ENCODE measurements at places on chromosomes 7 and 10. TPM values are rescaled to one million over a fixed set of nuclear protein-coding genes. Genes with fewer than 3 reads are reported as not detected.

NRAP gene
- not detected for total RNA-seq

AKR1C2 gene
- total RNA-seq: 34.4 TPM

NUTM2A gene
- 2.3 TPM for total RNA-seq

SPDYE2B gene
- not detected for total RNA-seq

DLX5 gene
- total RNA-seq: not detected

GRCh38 chr7:158004123-158004490 lies 583.5 kb downstream of the PTPRN2 start:
- H3K27me3 ChIP-seq: no peaks in the 10 kb centered on the region
- no peaks in the 10 kb centered on the region for H3K4me1 ChIP-seq
- no peak overlapping the region for H3K27ac ChIP-seq
- H3K36me3 ChIP-seq: no peaks in the 10 kb centered on the region
- no peak for DNase-seq
- no peak overlapping the region for H3K4me3 ChIP-seq

- H3K27ac ChIP-seq: no peak overlapping the region
- H3K27me3 ChIP-seq: no peaks in the 10 kb centered on the region
These were observed 2.4 kb upstream of the ESYT2 start for GRCh38 chr7:158831738-158832091.

- no peak overlapping the region for H3K27ac ChIP-seq
- DNase-seq: no peak
- no peaks in the 10 kb centered on the region for H3K27me3 ChIP-seq
- H3K4me1 ChIP-seq: no peaks in the 10 kb centered on the region
These were observed 178.3 kb upstream of the AUTS2 start for GRCh38 chr7:69419934-69420333.

DNA sequence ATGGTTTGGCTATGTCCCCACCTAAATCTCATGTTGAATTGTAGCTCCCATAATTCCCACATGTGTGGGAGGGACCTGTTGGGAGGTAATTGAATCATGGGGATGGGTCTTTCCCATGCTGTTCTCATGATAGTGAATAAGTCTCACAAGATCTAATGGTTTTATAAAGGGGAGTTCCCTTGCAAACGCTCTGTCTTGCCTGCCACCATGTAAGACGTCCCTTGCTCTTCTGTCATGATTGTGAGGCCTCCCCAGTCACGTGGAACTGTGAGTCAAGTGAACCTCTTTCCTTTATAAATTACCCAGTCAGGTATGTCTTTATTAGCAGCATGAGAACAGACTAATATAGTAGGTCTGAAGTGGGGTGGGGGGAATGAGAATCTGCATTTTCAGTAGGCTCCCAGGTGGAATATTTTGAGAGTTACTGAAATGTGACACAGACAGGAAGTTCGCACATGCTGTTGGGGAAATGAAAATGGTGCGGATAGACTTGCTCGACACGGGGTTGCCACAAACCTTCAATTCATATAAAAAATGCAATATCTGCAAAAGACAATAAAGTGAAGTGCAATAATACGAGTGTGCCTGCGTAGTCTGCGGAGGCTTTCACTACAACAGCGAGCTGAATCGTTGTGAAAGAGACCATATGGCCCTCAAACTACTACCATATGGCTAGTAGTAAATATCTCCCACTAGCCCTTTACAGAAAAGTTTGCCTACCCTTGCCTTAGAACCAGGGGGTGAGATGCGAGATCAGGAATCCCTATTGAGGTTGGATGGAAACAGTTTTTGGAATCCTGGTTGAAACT lies 166.1 kb downstream of the GRK5 start:
- no peak overlapping the region for H3K27ac ChIP-seq
- no peaks in the 10 kb centered on the region for H3K27me3 ChIP-seq
- no peak overlapping the region for H3K4me3 ChIP-seq
- H3K36me3 ChIP-seq: no peaks in the 10 kb centered on the region
- peaks cover 80% of the 10 kb centered on the region for H3K4me1 ChIP-seq

DNA sequence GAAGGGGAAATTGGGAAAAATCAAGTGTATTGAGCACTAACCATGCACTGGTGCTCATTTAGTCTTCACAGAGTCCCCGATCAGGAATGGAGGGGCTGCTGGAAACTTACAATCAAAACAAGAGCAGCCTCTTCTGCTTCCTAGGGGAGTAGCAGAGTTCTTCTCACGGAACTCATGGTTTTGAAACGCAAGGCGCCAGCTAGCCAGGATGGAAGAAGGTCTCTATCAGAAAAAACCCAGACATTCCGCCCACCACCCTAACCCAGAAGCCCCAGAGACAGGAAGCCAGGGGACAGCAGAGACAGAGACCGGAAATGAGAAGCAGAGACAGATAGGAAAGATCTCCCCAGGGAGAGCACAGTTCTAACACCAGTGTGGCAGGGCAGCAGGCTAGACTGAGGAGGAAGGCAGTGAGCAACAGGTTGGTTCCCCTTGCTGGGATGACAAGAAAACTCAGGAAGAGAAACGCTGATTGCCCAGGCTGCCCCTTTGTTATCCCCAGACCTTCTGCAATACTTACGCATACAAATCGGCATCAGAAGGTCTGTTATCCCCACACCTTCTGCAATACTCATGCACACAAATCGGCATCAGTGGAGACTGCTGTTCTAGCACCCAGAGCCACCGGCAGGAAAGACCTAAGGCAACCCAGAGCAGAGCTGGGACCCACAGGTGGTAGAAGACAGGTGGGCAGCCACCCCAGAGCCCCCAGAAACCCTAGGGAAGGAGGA lies 99.2 kb downstream of the CPXM2 start:
- DNase-seq: no peak
- H3K27me3 ChIP-seq: no peaks in the 10 kb centered on the region
- no peak overlapping the region for H3K4me3 ChIP-seq
- no peaks in the 10 kb centered on the region for H3K36me3 ChIP-seq
- no peaks in the 10 kb centered on the region for H3K4me1 ChIP-seq

GRCh38 chr7:113796557-113796956 lies 122.3 kb downstream of the PPP1R3A start:
- no peaks in the 10 kb centered on the region for H3K27me3 ChIP-seq
- H3K36me3 ChIP-seq: no peaks in the 10 kb centered on the region
- H3K4me3 ChIP-seq: no peak overlapping the region
- H3K27ac ChIP-seq: no peak overlapping the region
- DNase-seq: no peak

GRCh38 chr7:45643630-45644029 lies 69.5 kb downstream of the ADCY1 start:
- no peaks in the 10 kb centered on the region for H3K36me3 ChIP-seq
- H3K27me3 ChIP-seq: no peaks in the 10 kb centered on the region
- no peak overlapping the region for H3K27ac ChIP-seq
- peaks cover 7% of the 10 kb centered on the region for H3K4me1 ChIP-seq
- DNase-seq: no peak
